ENCODE measurements at places on chromosomes 7 and 10.
A peak's percentile ranks its signal among the peaks of the same experiment; 100 is the strongest.

DNA sequence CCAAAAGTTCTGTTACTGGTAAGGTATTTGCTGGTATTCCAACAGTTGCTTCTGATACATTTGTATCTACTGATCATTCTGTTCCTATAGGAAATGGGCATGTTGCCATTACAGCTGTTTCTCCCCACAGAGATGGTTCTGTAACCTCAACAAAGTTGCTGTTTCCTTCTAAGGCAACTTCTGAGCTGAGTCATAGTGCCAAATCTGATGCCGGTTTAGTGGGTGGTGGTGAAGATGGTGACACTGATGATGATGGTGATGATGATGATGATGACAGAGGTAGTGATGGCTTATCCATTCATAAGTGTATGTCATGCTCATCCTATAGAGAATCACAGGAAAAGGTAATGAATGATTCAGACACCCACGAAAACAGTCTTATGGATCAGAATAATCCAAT is 131.0 kb downstream of the AASS start:
- DNase-seq = peak; percentile 9

DNA sequence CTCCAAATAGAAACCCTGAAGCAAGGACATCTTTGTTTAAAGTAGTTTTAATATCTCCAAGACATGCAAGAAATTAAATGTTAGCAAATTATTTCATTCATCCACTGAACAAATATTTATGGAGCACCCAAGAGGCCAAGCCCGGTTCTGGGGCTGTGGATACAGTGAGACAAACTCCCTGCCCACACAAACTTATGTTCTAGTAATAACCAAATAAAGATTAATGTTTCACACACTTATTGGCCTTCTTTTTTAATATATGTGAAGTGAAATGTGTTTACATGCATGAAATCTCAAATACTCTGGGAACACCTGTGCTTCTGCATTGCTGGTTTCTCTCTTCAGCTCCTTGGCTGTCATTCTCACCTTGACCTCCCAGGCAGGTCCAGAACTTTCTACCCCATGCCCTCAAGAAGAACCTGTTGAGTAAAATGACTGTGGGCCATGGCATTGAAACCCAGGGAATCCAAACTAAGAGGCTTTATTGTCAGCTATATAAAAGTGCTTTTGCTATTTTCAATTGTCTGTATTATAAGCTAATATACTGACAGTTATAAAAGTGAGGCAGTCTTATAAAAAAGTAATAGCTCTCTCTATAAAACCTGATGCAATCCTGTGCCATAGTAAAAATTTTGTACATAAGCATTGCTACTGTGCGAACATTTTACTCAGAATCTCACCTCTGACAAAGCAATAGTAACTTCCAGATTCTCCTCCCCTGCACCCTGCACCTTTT is 43.7 kb downstream of the SVIL start:
- no peak for DNase-seq

- DNase-seq = no peak
These were observed 18.7 kb downstream of the GRID1 start for GRCh38 chr10:86347856-86348255.

- DNase-seq = no peak
These were observed 221.7 kb upstream of the DKK1 start for GRCh38 chr10:52092390-52092789.

DNA sequence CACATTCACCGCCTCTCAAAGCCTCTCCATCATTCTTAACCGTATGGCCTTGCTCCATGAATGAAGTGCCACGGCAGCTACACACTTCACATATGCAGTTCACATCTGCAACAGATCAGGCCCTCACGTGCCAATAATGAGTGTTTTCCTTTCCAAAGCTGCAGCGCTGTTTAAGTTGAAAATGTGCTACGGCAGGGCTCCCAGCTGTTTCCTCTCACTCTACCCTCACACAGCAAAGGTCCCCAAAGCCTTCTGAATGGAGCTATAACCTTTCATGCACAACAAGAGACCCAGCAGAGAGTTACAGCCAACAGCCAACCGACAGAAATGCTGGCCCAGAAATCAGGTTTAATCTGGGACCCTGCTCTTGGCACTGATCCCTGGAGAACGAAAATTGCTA is 236.1 kb downstream of the ELMO1 start:
- no peak for DNase-seq

GRCh38 chr10:132142396-132143161 is 44.2 kb upstream of the DPYSL4 start:
- DNase-seq = no peak

DNA sequence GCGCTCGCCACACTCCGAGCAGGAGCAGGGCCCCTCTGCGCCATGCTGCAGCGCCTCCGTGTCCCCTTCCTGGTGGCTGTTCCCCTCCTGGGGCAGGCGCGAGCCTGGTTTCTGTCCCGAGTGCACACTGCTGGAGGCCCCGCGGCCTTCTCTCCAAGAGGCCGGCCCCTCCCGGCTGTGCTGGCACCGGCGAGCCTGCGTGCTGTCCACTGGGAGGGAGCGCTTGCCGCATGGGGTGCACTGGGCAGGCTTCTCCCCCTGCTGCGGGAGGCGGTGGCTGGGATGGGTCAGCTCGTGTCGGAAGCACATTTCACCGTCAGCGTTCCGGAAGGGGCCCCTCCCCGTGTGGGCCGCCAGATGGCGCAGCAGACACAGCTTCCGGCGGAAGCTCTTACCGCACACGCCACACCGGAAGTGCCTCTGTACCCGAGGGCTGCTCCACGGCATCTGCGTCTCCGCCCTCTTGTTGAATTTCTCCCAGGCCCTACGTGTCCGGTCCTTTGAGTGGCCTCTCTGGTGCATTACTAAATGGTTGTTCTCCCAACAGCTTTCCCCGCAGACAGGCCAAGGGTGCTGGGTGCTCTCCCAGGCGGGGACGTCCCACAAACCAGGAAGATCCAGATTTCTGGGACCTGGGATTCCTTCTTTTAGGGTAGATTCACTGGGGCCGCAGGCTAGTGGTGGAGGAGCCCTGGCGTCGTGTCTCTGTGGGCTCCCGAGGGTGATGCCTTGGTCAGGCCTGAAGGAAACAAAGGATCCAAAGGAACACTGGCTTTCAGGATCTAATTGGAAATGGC is 18.7 kb downstream of the ZNF786 start:
- DNase-seq = peak; percentile 75

- DNase-seq = no peak
These were observed 49.1 kb upstream of the GPAM start for GRCh38 chr10:112232670-112233069.

GRCh38 chr7:151736403-151736909 is 140.5 kb downstream of the PRKAG2 start:
- no peak for DNase-seq

- DNase-seq = no peak
These were observed 5.0 kb upstream of the PTF1A start for GRCh38 chr10:23187155-23187554.

DNA sequence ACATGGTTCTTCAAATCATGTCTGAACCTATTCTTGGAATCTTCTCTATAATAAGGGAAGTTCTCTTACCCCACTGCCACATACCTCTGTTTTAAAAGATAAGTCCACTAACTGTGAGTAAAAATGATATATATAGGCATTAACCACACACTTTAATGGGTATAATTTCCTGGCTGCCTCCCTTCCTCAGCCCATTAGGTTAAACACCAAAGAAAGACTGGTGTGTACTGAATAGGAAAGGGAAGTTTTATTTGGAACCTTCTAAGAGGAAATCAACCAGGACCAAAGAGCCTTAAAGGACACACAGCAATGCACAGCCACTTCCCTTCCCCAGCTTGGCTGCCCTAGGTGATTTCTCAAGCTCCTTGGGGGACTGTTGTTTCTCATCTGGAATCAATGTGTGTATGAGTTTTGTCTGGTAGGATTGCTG is 5.0 kb upstream of the WBP1L start:
- DNase-seq = no peak

- DNase-seq = no peak
These were observed 1.9 kb downstream of the DMTF1 start for GRCh38 chr7:87154166-87154565.

GRCh38 chr7:5231811-5232484 is 41.9 kb downstream of the WIPI2 start:
- DNase-seq = no peak

DNA sequence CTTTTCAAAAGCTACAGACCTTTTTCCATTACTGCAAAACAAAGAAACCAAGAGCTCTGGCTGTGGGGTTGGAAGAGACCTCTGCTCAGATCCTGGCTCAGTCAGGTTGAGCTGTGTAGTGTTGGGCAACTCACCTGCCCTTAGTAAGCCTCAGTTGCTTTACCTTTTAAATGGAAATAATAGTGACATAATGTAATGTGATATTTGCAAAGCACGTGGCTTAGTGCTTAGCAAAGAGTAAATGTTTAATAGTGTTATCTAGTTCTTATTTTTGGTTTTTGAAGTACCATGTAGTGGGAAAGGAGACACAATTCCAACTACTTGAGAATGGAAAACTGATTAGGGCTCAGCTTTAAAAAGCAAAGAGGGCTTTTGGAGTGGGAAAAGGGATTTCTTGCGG is 100.2 kb downstream of the SVIL start:
- no peak for DNase-seq

DNA sequence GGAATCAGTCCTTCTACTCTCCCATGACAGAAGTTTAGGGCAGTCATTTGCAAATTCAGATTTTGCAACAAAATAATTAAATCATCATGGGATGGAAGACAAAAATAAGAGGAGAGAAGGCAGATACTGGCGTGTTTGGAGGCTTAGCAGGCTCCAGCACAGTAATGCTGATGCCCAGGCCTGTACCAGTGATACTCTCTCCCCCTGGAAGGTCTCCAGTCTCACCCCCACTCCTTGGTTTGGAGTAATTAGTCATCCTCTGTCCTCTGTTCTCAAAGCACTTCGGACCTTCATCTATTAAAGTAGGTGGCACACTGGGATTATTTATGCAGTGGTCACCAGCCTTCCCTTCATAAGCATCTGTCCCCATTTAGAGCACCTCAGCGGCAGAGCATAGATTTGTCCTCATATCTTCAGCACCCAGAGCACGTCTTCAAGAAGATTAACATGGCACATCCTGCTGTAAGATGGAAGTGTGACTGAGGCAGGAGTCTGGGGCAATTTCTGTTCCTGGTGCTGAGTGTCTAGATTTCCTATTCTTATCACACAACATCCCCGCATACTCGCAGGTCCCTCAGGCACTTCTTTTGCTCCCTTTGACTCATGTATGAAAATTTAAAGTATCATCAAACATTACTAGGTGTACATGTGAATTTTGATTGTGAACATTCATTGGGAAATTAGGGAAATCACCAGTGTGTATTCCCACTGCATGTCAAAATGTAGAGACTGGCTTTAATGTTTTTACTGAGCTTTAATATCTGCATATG is 31.3 kb upstream of the TRIL start:
- no peak for DNase-seq

- no peak for DNase-seq
These were observed 146.3 kb upstream of the CHST15 start for GRCh38 chr10:124239696-124240095.

DNA sequence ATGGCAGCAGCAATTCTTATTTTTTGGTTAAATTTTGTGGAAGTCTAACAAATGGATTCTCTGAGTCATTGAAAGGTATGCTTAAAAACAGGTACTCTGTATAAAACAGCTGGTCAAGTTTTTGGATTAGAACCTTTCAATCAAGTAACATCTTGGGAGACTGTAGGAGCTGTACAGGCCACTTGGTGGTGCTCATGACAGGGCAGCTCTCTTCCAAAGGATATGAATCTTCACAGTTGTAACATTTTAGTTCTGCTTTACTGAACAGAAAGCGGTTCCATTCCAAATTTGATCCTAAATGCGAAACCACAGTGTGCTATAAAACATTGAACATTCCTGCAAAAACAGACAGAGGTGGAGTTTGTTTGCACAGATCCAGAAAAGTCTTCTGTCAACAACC is 44.5 kb upstream of the AGR3 start:
- DNase-seq = peak; percentile 26

DNA sequence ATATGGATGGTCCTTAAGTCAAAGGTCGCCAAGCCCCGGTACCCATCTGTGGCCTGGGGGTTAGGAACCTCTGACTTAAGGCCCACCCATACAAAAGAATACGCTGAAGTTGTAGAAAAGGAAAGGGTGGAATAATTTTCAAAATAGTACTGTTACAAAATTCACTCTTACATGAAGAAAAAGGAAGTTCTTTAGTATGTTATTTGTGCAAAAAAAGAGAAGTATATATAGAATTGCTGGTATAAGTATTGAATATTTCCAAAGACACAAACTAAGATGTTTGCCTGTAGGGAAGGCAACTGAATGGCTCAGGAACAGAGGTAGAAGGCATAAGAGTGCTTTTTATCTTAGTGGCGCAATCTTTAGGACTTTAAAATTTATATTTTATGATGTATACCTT is 78.7 kb downstream of the PRLHR start:
- DNase-seq = no peak

GRCh38 chr7:158052381-158053060 is 535.1 kb downstream of the PTPRN2 start:
- DNase-seq = no peak

DNA sequence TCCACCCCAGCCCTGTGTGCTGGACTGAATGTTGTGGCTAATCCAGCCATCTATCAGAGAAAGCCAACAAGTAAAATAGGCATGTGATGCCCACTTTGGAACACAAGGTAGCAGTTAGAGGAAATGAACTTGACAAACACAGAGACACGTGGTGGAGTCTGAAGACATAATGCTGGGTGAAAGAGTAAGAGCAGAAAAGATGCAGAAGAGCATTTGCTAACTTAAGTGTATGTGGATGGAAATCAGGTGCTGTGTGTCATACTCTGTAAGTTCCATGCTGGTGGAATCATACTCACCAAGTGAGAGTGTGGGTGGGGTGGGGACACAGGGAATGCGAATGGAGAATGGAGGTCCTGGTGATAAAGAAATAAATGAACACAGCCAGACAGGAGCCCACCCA is 22.8 kb downstream of the WDFY4 start:
- DNase-seq = no peak

GRCh38 chr7:40584667-40585433 is 450.0 kb downstream of the SUGCT start:
- DNase-seq = no peak

- DNase-seq = no peak
These were observed 216.0 kb downstream of the KLF6 start for GRCh38 chr10:3568983-3569382.

- no peak for DNase-seq
These were observed 47.6 kb downstream of the PDGFA start for GRCh38 chr7:471866-472639.
